ENCODE measurements at places on chromosomes 5 and 9. TPM values are rescaled to one million over a fixed set of nuclear protein-coding genes. Genes with fewer than 3 reads are reported as not detected.

Gene IL13
- total RNA-seq: not detected

Gene RELL2
- 1.7 TPM for total RNA-seq

Gene SV2C
- total RNA-seq: under 0.01 TPM

Gene PPIC
- 18.0 TPM for total RNA-seq

Gene NPR3
- 2.4 TPM for total RNA-seq

Gene IL5
- not detected for total RNA-seq

Gene F2RL2
- total RNA-seq: 1.6 TPM

All from right lobe of liver (tissue), 6 donors.